Pericardium fibroblast (primary cell): ENCODE measurements at places on chromosomes 7 and 10. TPM values are rescaled to one million over a fixed set of nuclear protein-coding genes. Genes with fewer than 3 reads are reported as not detected.

Gene PHKG1
- total RNA-seq = 0.09 and 0.12 TPM in 2 replicates

Gene C7orf33
- not detected in 2 replicates for total RNA-seq

Gene GPNMB
- 135 and 182 TPM in 2 replicates for total RNA-seq

Gene HGF
- total RNA-seq = 33.2 and 42.2 TPM in 2 replicates

Gene GPR15LG
- total RNA-seq = not detected in 2 replicates

Gene BTBD16
- not detected in 2 replicates for total RNA-seq

Gene ACTR3C
- 0.09 TPM in 1 of 2 replicates, not detected in the other for total RNA-seq

Gene OR13A1
- total RNA-seq = not detected in 2 replicates

Gene UCN3
- total RNA-seq = not detected in 2 replicates

Gene TAS2R41
- total RNA-seq = not detected in 2 replicates

Gene SMURF1
- 10.0 and 14.8 TPM in 2 replicates for total RNA-seq

Gene MSS51
- 0.09 and 0.35 TPM in 2 replicates for total RNA-seq

Gene JCAD
- total RNA-seq = 11.3 and 16.6 TPM in 2 replicates

Gene SLC16A12
- total RNA-seq = 3.6 and 16.1 TPM in 2 replicates

Gene GPR85
- 0.35 and 7.6 TPM in 2 replicates for total RNA-seq

Gene RBP4
- total RNA-seq = 1.2 and 6.2 TPM in 2 replicates

Gene PKD2L1
- not detected in 2 replicates for total RNA-seq

Gene PIP
- total RNA-seq = not detected in 2 replicates

Gene MYOZ1
- total RNA-seq = not detected in 2 replicates

Gene FUOM
- total RNA-seq = 12.6 and 25.7 TPM in 2 replicates

Gene SAMD9L
- total RNA-seq = 3.0 and 8.8 TPM in 2 replicates

Gene ZNF438
- 5.3 and 5.4 TPM in 2 replicates for total RNA-seq

Gene INHBA
- 2.6 and 12.3 TPM in 2 replicates for total RNA-seq

Gene LAMTOR4
- total RNA-seq = 143 and 196 TPM in 2 replicates

Gene DCLRE1A
- total RNA-seq = 1.6 and 2.5 TPM in 2 replicates

Gene LRRD1
- not detected in 2 replicates for total RNA-seq

Gene CXCL12
- 43.1 and 53.3 TPM in 2 replicates for total RNA-seq

Gene GPR22
- not detected in 2 replicates for total RNA-seq

Gene SLIT1
- total RNA-seq = not detected in 2 replicates

Gene NPY4R2
- total RNA-seq = 0.47 TPM in 1 of 2 replicates, not detected in the other

Gene SEMA3E
- under 0.01 and 0.09 TPM in 2 replicates for total RNA-seq

Gene ACSM6
- total RNA-seq = not detected in 2 replicates

Gene ST7
- 17.3 and 31.7 TPM in 2 replicates for total RNA-seq

Gene EFCAB10
- total RNA-seq = not detected in 2 replicates

Gene THSD7A
- total RNA-seq = 0.09 and 0.23 TPM in 2 replicates

Gene SEC24C
- total RNA-seq = 37.5 and 46.1 TPM in 2 replicates

Gene CHST15
- total RNA-seq = 7.3 and 20.4 TPM in 2 replicates

Gene STEAP1B
- 2.9 and 3.8 TPM in 2 replicates for total RNA-seq

Gene PDIA4
- total RNA-seq = 112 and 170 TPM in 2 replicates

Gene LAMB1
- 454 and 662 TPM in 2 replicates for total RNA-seq

Gene GRM3
- not detected in 2 replicates for total RNA-seq

Gene PTN
- 7.4 and 9.5 TPM in 2 replicates for total RNA-seq

Gene MAT1A
- not detected in 2 replicates for total RNA-seq

Gene CYP26C1
- not detected in 2 replicates for total RNA-seq

Gene RNF32
- total RNA-seq = 0.77 and 3.2 TPM in 2 replicates

Gene EPO
- total RNA-seq = not detected in 2 replicates

Gene MYL7
- 4.0 TPM in 1 of 2 replicates, not detected in the other for total RNA-seq

Gene EBLN1
- total RNA-seq = not detected in 2 replicates

Gene C7orf25
- 7.3 and 15.6 TPM in 2 replicates for total RNA-seq

Gene HEPACAM2
- total RNA-seq = not detected in 2 replicates

Gene CYP17A1
- not detected in 2 replicates for total RNA-seq

Gene RAB19
- total RNA-seq = not detected in 2 replicates

Gene CCL24
- total RNA-seq = not detected in 2 replicates

Gene PDZD7
- 0.35 and 1.4 TPM in 2 replicates for total RNA-seq

Gene BCL7B
- 20.1 and 37.5 TPM in 2 replicates for total RNA-seq

Gene HOXA9
- 4.0 TPM in 1 of 2 replicates, not detected in the other for total RNA-seq

Gene SGPL1
- 17.4 and 21.1 TPM in 2 replicates for total RNA-seq
